ENCODE measurements at places on chromosomes 7 and 10.

- no peak for DNase-seq
Measured at GRCh38 chr10:115802911-115803310, 470.1 kb downstream of the GFRA1 start.

DNA sequence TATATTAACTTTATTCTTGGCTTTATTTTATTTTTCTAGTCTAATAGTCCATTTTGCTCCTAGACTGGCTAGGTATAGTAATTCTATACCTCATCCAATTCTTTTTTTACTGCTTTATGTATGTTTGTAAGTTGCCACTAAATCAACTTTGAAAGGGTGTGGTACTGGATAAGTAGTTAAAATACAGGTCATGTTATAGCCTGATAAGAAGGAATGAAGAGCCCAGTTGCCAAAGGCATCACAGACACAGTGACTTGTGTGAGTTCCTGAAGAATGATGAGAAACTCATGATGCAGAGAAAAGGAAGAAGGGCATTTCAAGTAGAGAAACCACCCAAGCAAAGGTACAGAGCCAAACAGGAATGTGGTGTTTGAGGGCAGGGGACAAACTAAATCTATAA lies 27.3 kb downstream of the NAPEPLD start:
- no peak for DNase-seq

GRCh38 chr7:20220921-20221547 lies 3.9 kb upstream of the MACC1 start:
- DNase-seq, result peak; percentile 56

- DNase-seq, result no peak
Measured at GRCh38 chr10:393787-394438, 258.7 kb downstream of the ZMYND11 start.

DNA sequence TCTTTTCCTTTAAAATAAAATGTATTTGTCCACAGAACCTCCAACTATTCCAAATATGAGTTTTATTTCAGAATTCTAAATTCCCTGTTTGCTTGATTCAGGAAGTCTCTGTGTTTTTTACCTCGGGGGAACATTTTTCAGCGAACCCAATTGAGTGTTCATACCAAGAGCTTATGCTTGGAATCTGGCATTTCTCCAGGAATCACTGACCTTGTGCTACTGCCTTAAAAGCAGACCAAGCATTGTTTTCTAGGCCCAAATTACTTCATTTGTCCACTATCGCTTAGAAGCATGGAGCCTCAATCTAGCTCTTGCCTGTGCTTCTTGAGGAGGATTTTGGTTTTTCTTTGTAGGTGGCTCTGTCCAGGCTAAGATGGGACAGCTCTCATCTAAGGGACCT lies 59.4 kb downstream of the EBLN1 start:
- DNase-seq, result no peak

DNA sequence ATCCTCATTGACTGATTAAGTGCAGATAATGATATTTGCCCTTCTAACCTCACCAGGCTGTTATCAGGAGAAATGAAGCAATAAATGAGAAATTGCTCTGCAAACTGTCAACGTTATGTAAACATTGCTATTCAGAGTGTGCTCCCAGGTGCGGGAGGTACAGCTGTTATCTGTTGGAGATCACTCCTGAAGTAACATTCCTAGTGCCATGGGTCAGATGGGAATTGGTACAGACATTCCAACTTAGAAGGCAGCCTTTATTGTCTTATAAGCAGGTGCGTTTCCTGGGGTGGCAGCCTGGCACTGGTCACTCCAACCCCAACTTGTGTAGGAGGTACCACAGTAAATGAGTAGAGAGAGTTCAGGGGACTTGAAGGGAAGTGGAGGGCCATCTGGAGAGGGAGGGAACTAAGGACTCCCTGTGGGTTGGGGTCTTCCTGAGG lies 36.8 kb downstream of the HK1 start:
- no peak for DNase-seq

GRCh38 chr10:89171996-89172395 lies 35.1 kb downstream of the CH25H start:
- DNase-seq, result no peak

DNA sequence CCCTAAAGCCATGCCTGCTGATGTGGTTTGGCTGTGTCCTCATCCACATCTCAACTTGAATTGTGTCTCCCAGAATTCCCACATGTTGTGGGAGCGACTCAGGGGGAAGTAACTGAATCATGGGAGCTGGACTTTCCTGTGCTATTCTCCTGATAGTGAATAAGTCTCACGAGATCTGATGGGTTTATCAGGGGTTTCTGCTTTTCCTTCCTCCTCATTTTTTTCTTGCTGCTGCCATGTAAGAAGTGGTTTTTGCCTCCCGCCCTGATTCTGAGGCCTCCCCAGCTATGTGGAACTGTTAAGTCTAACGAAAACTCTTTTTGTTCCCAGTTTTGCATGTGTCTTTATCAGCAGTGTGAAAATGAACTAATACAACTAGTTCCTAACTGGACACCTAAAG lies 11.8 kb downstream of the MACROH2A2 start:
- DNase-seq, result no peak

- no peak for DNase-seq
Measured at GRCh38 chr7:46109437-46109836, 188.4 kb upstream of the IGFBP3 start.

GRCh38 chr10:131857156-131858117 lies 43.4 kb upstream of the PPP2R2D start:
- no peak for DNase-seq

- no peak for DNase-seq
Measured at GRCh38 chr10:65041307-65041706, 1520.1 kb downstream of the REEP3 start.

DNA sequence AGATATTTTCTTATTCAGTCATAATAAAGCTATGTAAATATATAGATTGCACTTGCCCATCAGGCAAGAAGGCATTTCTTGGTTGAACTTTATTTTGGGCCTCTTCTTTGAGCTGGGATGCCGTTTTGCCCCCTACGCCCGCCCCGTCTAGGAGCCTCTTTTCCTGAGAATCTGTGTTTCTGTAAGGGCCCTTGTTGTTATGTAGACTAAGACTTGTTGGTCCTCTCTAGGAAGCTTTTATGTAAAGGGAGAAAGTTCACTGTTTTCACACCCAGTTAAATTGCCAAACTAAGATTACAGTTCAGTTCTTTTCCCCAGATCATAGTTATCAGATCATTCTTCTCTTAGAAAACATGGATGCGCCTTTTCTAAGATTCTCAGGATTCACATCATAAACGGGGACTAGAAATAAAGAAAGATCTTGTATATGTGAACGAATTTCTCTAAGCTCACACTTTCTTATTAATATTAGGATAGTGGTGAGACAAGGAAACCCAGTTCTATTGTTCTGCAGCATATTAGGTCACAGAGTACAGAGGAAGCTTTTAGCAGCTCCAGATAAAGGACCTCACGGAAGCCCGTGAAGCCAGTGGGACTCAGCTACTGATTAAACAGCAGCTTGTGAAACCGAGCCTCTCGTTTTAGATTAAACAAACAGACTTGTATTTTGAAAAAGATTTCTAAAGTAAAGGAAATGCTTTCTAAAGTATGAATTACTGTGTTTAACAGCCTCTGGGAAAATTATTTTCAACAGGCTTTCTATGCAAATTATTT lies 3.8 kb downstream of the LMTK2 start:
- no peak for DNase-seq

DNA sequence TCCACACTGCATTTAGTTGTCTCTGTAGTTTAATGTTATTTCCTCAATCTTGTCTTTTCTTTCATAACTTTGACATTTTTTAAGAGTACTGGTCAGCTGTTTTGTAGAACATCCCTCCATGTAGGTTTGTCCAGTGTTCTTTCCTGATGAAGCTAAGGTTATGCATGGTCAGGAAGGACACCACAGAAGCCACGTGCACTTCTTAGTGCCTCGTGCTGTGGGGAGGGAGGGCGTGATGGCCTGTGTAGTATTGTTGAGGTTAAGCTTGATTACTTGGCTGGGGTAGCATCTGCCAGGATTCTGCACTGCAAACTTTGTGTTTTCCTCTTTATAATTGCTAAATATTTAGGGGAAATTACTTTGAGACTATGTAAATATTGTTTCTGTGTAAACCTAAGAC lies 48.3 kb downstream of the MCMBP start:
- no peak for DNase-seq

- DNase-seq, result no peak
Measured at GRCh38 chr10:29948881-29949355, 110.5 kb downstream of the JCAD start.

DNA sequence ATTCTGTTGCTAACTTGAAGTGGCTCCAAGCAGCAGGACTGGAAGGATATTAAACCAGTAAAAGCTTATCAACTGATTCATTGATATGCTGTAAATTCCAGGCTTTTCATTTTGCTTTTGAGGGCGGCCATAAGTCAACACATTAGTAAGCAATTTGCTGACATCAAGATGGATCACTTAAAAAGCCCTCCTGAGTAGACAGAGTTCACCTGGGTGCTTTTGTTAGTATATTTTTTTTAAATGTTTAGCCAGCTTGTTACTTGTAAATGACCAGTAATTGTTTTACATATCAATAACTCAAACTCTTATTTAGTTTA lies 26.5 kb downstream of the RNF32 start:
- DNase-seq, result no peak

DNA sequence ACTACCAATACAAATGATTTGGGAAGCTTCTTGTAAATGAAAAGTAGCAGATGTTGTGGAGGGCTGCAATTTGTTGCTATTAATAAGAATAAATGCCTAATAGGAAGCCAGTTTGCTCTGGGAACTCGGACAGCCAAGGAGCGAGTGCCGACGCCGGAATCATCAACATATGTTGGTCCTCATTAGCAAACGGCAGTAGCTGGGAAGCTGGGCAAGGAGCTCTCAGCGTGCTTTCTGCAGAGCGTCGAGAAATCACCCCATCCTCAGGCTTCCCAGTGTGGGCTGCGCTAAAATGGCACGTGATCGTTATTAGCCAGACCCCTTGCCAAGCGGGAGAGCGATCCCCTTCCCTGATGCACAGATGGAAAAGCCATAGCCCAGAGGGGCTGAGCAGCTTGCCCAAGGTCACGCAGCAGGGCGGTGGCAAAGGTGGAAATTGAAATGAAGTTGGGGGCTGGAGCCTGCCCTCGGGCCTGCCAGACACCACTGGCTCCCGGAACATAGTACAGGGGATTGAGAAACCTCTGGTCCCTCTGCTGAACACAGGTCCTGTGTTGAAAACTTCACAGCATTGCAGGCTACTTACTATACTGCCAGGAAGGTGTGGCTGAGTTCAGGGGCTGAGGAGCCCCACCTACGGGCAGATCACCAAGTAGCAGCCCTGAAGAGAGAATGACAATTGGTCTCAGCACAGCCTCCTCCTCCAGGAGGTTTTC lies 326.9 kb downstream of the PLXNA4 start:
- DNase-seq, result peak; percentile 13

DNA sequence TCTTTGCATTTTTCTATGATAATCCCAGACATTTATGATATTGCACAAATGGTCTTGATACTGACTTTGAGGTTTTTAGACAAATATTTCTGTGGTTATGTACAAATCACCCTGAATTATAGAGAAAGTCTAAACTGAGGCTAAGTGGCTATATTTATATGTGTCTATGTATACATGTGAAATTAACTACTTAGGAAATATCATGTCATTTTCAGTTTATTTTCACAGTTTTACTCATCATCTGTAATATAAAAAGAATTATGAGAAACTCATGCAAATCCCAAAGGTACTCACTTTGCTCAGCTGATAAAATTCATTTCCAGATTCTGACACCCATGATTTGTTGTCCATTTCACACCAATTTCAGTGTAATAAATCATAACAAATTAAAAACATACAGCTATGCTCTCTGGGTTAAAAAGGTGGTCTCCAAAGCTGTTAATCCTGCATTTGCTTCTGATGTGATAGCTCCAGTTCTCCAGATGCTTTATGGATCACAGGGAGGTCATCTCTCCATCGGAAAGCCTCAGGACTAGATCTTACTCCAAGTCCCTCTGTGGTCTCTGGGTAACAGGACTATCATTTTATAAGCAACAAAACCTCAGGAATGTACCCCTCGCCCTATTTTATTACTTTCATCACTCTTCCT lies 673.9 kb downstream of the PARD3 start:
- no peak for DNase-seq

DNA sequence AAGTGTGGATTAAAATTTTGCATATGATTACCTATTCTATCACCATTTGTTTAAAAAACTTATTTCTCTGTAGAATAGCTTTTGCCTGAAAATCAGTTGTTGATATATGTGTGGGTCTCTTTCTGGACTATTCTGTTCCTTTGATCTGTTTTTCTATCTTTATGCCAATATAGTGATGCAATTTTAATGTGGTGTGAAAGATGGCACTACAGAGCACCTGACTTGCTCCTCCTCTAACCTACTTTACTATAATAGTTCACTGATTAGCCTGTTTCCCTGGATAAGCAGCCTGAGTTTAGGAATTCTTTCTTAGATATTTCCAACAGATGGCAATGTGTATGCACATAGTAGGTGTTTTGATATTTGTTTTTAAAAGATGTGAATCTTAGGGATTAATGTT lies 294.5 kb downstream of the AUTS2 start:
- no peak for DNase-seq

DNA sequence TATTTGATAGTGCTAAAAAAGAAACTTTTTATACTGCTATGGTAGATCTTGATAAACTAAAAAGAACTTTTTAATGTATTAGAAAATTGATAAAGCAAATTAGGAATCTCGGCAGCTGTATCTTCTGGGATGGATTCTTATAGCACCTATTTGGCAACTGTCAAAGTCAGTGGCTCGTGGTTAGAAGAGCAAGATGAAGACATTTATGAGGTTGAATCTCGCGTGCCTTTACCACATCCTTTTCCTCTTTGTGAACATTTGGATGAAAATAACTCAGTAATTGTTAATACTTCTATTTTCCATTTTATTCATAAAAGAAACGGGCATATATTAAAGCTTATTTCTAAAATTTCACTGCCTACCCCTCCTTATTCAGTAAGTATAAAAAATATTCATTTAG lies 76.2 kb downstream of the CYP51A1 start:
- no peak for DNase-seq

- no peak for DNase-seq
Measured at GRCh38 chr7:100166970-100167911, 1.2 kb downstream of the GAL3ST4 start.

- DNase-seq, result peak; percentile 24
Measured at GRCh38 chr10:86400705-86401587, 34.4 kb upstream of the GRID1 start.

DNA sequence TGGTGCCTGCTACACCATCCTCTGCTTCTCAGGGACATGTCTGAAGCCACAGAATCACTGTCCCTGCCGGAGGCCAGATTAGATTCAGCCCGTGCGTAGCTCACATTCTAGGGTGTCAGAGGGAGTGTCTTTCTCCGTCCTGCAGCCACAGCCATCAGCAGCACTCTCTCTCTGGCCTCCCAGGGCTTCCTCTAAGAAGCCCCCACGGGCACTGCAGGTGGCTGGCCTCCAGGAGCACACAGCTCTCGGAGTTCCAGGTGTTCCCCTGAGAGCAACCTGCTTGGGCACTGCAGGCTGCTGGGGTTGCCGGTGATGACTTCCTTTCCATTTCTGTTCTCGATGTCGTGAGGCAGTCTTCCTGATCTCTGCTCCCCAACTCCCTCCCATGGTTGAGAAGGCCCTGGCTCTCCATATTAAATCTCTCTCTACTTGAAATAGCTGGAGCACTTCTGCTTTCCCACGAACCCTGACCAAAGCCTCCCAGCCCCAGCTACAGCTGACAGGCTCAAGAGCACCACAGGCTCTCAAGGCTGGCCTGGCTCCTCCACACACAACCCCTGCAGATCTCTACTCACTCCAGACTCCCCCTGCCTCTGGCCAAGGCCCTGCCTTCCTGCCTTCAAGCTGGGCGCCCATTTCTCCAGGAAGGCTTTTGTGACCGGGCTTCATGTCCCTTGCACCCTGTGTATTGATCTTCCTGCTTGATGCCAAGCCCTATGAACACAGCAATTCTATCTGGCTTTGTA lies 49.0 kb upstream of the TMEM72 start:
- no peak for DNase-seq
